ENCODE measurements at places on chromosomes 3 and 15.

GRCh38 chr3:46564190-46565021 lies 1.7 kb downstream of the LRRC2 start:
- DNase-seq = no peak

- DNase-seq = no peak
Measured at GRCh38 chr3:55538158-55538557, 51.1 kb upstream of the WNT5A start.

DNA sequence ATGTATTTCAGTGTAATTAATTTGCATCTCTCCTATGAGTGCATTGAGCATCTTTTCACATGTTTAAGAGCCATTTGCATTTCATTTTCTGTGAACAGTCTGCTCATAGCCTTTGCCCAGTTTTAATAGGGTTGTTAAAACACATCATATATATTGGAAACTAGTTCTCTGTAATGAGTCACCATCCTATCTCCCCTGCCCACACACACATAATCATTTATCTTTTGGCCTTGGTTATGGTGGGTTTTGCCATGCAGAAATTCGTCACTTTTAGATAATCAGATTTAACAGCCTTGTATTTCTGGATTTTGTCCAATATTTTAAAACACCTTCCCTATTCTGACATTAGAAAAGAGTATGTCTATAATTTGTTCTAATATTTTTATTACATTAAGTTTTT lies 11.9 kb upstream of the CHRM5 start:
- DNase-seq = no peak

DNA sequence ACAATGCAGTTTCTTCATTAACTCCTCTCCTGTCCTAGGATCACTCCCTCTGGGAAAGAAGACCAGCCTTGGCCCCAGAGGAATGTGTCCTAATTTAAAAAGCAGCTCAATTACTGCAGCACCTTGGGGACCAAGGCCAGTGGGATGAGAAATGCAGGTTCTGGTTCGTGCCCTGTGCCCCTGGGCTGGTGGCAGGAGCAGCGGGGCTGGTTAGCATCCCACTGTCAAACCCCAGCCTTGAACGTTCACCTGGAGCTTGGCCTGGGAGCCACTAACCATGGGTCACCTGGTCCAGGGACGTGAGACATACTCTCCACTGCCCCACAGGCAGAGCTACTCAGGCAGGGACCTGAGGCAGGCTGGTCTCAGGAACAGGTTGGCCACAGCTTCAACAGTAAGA lies 8.4 kb upstream of the RTP3 start:
- no peak for DNase-seq

DNA sequence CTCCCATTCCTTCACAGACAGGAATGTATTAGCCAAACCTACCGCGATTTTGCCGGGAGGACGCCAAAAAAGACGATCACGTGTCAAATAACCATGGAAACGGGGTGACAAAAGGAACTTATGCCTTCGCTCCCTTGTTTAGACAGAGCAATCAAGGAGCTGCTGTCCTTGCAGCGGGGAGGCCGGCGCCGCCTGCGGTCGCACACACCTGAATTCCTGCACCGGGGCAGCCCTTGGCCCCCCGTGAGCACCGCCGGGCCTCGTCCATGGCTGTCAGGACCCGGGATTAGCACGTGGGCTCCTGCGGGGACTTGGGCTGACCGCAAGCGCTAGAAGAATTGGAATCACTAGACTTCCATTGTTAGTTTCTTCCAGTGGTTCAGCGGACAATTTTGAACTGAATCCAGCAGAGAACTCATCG lies 193.1 kb downstream of the SHQ1 start:
- no peak for DNase-seq
